Memory B cell (primary cell): ENCODE measurements at places on chromosomes 13 and 19.

GRCh38 chr13:38093425-38093824, 223.9 kb upstream of the TRPC4 start:
- no peak overlapping the region for H3K4me3 ChIP-seq
- H3K27me3 ChIP-seq, result no peaks in the 10 kb centered on the region
- no peaks in the 10 kb centered on the region for H3K36me3 ChIP-seq
- no peak overlapping the region for H3K27ac ChIP-seq

- no peak overlapping the region for H3K4me3 ChIP-seq
- DNase-seq, result no peak
- H3K27me3 ChIP-seq, result no peaks in the 10 kb centered on the region
- peaks cover 33% of the 10 kb centered on the region for H3K36me3 ChIP-seq
Observed at GRCh38 chr13:114039471-114040141, 65.7 kb upstream of the C13orf46 start.

DNA sequence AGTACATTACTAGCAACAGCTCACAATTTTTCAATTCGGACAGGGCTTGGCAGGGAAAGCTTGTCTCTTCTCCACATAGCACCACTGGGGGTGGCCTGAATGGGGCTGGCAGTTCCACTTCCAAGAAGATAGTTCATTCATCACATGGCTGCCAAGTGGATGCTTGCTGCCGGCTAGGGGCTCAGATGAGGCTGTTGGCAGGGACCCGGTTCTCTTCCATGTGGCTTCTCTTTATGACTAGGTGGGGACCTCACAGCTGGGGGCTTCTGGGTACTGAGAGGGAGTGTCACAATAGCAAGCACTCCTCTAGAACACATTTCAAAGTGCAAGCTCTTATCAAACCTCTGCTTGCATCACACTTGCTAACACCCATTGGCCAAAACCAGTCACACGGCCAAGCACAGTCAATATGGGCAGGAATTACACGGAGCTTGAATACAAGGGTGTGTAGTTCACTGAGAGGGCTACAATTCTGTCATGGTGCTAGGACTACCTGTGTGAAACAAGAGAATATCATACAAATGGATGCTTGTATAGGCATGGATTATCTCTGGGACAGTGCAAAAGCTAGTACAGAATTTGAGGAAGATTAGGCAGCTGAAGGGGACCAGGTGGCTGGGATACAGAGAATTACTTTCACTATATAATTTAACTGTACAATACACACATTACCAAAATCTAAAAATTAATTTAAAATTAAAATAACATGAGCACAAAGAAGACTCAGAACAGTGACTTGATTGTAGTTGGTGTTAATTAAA, 32.3 kb downstream of the ATP7B start:
- DNase-seq, result no peak
- H3K36me3 ChIP-seq, result no peaks in the 10 kb centered on the region
- H3K4me1 ChIP-seq, result no peaks in the 10 kb centered on the region
- H3K27me3 ChIP-seq, result peaks cover 6% of the 10 kb centered on the region
- no peak overlapping the region for H3K27ac ChIP-seq

DNA sequence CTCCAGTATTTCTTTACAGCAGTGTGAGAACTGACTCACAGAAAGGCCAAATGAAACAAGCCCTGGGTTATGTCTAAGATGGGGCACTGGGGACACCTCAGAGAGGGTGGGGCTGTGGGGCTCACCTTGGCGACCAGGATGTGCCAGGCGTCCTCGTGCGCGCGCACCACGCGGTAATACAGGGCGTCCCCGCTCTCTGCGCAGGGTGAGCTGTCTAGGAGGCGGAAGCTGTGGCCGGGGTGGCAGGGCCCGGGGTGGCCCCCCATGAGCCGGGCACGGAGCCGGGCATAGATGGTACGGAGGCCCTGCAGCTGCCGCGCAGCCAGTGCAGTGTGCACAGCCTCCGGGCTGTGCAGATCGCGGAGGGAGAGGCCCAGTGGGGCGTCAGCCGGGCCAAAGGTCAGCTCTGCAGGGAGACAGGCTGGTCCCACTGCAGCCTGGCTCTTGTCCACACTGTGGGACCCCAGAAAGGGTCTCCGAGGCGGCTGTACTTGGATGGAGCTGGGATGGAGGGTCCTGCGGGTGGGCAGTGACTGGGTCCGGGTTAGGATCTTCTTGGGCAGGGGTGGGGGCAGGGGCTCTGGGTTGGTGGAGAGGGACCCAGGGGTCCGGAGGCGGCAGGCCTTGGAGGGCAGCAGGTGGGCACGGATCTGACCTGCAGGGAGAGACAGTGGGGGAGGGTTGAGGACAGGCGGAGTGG, 3.4 kb downstream of the PEAK3 start:
- H3K27ac ChIP-seq, result peak overlapping the region; percentile 67
- no peak for DNase-seq
- H3K4me1 ChIP-seq, result peaks cover 24% of the 10 kb centered on the region
- peaks cover 10% of the 10 kb centered on the region for H3K36me3 ChIP-seq
- no peak overlapping the region for H3K4me3 ChIP-seq
